ENCODE measurements at places on chromosomes 1 and 21.

DNA sequence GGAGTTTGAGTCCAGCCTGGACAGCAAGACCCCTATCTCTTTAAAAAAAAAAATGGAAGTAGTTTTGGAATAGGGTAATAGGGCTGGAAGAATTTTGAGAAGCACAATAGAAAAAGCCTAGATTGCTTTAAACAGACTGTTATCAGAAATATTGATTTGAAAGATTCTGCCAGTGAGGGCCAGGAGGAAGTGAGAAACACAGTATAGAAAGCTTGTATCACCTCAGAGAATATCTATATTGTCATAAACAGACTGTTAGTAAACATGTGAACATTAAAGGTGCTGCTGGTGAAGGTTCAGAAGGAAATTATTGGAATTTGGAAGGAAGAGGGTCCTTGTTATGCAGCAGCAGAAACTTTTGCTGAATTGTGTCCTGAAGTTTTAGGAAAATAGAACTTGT is 24.8 kb upstream of the PSEN2 start:
- DNase-seq: no peak

DNA sequence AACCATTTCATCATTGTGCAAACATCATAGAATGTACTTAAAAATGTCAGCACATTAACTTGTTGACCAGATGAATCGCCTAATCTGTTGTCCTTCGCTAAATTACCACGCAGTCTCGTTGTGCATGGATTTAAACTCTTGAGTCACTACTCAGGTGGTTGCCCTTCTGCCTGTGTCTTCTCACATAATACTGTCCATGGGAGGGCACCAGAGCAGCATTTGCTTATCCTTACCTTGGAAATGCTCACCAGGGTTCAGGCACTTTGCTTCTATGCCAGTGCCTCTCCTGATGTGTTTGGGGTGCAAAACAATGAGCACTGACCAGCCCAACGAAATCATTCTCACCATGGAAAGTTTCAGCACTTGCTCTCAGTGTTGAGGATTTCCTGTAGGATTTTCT is 559.9 kb downstream of the RWDD3 start:
- no peak for DNase-seq

- DNase-seq: no peak
Observed at GRCh38 chr21:43835050-43835449, 30.0 kb upstream of the AGPAT3 start.

GRCh38 chr1:51621161-51621560 is 4.3 kb downstream of the OSBPL9 start:
- no peak for DNase-seq

GRCh38 chr21:46212721-46213484 is 15.7 kb downstream of the LSS start:
- no peak for DNase-seq

DNA sequence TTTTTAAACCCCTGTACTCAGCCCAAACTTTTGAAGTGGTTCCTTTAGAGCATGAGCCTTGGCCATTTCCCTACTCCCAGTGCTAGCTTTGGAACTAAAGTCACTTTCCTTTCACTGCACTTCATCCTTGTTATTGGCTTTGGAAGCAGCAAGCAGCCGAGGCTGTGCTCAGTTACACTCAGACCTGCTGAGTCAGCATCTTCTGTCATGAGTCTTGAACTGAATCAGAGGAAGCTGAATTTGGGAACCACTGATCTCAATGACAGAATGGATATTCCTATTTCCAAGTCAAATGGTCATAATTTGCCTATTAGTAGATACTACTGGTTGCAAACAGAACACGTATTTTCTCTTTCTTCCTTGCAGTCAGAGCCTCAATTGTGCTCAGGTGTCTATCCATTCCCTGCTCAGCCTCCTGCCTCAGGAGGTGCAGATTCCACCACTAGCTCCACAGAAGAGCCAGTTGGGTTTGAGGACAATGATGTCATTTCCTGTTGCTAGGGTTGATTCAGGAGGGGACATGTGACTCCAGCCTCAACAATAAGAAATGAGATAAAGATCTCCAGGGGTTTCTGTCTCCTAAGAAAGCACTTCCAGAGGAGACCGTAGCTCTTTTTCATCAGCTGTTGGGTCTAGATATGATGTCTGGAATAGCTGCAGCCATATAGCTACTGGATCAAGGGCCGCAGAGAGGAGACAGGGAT is 44.9 kb upstream of the NTPCR start:
- no peak for DNase-seq

- DNase-seq: no peak
Observed at GRCh38 chr1:53145942-53146708, 3.7 kb upstream of the SLC1A7 start.

GRCh38 chr1:204828352-204828850 is 42.3 kb upstream of the NFASC start:
- no peak for DNase-seq

- no peak for DNase-seq
Observed at GRCh38 chr1:60668585-60668984, 413.8 kb upstream of the NFIA start.

GRCh38 chr1:74357150-74357549 is 122.0 kb downstream of the TNNI3K start:
- no peak for DNase-seq

DNA sequence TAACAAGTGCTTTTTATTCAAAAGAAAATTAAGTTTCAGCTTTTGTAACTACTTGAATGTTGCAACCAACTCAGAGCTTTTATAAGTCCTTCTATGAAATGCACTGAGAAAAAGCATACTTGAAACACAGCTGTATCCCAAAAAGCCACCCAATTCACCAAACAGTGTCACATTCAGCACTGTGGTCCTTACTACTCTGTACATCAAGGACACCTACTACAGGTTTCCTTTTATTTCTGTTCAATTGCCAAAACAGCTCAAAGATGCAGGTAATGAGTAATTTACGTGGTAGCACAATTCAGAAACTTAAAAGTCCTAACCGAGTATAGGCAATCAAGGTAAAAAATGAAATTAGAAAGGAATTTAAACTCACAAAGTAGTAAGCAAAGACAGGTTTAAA is 2.5 kb downstream of the EIF4G3 start:
- no peak for DNase-seq

DNA sequence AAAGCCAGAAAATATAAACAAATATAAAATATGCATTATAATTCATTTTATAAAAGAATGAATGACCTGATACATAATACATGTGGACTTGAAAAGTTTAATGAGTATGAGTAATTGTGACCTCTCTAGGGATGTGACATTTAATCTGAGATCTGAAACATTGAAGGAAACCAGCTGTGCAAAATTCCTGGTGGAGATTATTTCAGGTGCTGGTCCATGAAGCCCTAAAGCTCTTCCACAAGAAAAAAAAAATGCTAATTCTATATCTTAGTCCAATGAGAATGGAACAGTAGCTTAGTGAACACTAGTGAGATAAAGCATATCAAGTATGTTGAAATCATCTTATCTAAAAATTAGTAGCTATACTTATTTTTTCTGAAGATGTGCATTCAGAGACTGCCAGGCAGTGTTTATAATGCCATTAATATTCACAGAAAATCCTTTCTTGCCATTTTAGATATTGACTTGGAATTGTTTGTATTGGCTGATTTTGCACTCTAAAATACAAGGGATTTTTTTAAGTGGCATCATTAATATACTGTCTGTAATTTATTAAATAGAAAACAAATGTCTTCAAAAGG is 1485.9 kb downstream of the PLA2G4A start:
- DNase-seq: no peak

GRCh38 chr1:228273720-228274451 is 66.0 kb downstream of the OBSCN start:
- DNase-seq: no peak

DNA sequence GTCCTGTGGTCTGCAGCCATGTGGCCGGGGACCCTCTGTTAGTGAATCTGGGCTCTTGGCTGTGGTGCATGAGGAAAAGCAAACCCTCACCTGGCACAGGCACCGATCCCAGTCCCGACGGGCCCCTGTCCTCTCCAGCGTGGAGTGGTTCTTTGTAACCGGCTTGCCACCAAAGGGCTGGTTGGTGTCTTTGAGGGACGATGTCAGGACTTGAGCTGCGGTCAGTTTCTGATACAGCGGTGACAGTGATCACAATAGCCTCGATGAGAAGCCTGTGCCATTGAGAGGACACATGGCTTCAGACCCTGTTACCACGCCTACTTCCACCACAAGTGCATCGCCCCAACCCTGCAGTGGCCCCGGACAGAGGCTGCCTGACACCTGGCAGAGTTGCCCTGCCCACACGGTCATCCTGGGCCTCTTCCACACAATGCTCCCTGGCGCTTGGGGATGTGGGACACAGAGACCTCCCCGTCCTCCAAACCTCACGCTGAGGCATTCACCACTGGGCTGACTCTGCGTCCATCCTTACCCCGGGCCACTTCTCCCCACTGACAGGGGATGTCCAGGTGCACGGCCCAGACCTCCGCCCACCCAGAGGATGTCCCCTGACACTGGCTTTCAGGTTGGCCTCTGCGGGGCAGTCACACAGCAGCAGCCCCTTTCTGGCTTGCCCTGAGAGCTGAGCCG is 18.8 kb upstream of the ACTRT2 start:
- DNase-seq: no peak

- no peak for DNase-seq
Observed at GRCh38 chr1:65388908-65389695, 31.4 kb upstream of the LEPR start.

DNA sequence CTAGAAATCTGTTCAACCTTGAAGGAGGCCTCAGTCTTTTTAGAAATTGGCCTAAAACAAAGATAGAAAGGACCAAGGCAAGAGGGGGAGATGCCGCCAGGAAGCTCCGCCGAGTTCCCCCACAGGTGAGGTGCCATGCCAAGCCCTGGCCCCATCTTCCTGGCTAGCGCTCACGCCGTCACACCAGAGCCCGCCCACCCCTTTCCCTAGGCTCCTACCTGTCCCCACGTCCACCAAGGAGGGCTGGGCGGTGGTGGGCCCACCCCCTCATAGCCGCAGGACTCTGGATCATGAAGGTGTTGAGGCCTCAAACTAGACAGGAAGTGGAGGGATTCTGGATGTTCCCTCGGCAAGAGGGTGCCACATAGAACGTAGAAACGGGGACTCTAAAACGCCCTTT is 15.5 kb upstream of the CCDC27 start:
- DNase-seq: no peak

- no peak for DNase-seq
Observed at GRCh38 chr21:16194788-16195537, 465.2 kb downstream of the USP25 start.

GRCh38 chr1:6509919-6510291 is 18.4 kb upstream of the PLEKHG5 start:
- DNase-seq: no peak

GRCh38 chr1:210541680-210542358 is 213.1 kb downstream of the HHAT start:
- DNase-seq: no peak

GRCh38 chr21:33660406-33660805 is 18.1 kb downstream of the ITSN1 start:
- no peak for DNase-seq

DNA sequence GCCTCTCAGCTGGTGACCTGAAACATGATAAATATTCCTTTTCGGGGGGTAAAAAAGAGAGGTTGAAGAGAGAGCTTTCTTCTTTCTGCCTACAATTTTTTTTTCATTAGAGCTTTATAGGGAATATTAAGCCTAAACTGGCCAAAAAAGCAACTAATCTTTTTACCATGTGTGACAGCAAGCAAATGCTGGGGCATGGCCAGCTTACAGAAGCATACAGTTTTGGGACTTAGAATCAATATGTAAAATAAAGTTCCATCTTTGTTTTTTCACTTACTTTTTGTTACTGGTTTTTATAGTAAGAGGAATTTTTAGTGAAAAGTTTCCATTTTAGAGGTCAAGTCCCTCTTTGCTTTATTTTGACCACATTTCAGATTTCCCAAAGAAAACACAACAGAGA is 301.2 kb upstream of the DEPDC1 start:
- no peak for DNase-seq

GRCh38 chr1:65911679-65912078 is 119.0 kb downstream of the PDE4B start:
- no peak for DNase-seq

GRCh38 chr1:206772243-206772937 is at the start of gene IL10:
TSS of gene IL10 (minus strand) at chr1:206772494. CDS start at chr1:206772435, 59 bp downstream.
- no peak for DNase-seq

DNA sequence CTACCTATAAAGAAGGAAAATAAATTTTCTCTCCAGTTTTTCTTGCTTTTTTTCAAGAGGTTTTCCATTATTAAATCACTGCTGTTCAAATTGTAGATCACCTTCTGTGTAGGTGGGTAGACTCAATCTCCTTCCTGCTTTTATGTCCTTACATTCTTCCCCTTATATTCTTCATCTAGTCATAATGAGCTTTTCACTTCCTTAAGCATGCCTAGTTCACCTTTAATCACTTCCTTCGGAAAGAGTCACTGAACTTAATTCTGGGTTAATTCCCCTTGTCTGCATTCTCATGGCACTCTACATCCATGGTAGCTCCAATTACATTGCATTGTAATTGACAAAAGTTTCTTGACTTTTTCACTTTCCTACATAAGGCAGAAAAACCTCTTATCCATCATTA is 6.1 kb upstream of the FAM177B start:
- no peak for DNase-seq

DNA sequence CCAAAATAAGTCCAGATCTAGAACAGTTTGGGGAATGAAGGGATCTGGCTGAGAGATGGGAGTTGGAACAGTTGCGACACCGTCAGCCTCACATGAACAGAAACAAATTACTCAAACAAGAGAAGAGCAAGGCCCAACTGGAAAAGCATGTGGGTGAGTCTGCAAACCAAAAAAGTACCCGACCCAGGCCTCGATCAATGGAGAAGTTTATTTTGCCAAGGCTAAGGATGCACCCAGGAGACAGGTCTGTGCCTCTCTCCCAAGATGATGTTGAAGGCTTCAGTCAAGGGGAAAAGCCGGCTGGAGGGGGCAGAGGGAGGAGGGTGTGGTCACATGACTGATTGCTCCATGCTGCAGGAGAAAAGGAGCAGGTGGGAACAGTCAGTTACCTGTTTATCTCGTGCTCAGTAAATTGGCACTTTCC is 42.3 kb downstream of the KRTAP10-1 start:
- no peak for DNase-seq

GRCh38 chr1:85360730-85361493 is 84.5 kb upstream of the BCL10 start:
- DNase-seq: no peak

DNA sequence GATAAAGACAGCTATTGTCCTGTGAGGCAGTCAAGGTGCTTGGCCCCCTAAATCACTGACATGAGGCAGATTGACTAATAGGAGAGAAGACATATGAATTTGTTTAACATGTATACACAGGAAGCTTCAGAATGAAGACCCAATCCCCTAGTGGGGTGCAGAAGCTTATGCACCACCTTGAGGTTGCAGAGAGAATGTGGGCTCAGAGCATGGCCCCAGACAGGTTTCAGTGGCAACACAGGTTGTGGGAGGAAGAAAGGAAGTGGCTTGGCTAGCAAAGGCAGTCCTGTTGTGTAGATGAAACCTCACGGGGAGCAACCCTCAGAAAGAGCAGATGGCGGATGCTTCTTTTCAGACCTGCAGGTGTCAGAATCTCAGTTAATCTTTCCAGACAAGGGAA is 37.0 kb upstream of the PARP1 start:
- DNase-seq: no peak

GRCh38 chr1:25219661-25220251 is 12.5 kb downstream of the SYF2 start:
- DNase-seq: no peak

- DNase-seq: no peak
Observed at GRCh38 chr1:233905416-233906051, 1.1 kb downstream of the SLC35F3 start.

- DNase-seq: no peak
Observed at GRCh38 chr1:157047062-157047410, 1.5 kb upstream of the ARHGEF11 start.

GRCh38 chr1:111754984-111755330 is 744 bp upstream of the DDX20 start:
- no peak for DNase-seq
